ENCODE measurements at places on chromosomes 6 and 20.

GRCh38 chr6:73123632-73124329 is 101.5 kb downstream of the KHDC1L start:
- DNase-seq, result no peak

- no peak for DNase-seq
Measured at GRCh38 chr6:117317261-117317660, 51.9 kb downstream of the VGLL2 start.

GRCh38 chr20:45934046-45934585 is 367 bp upstream of the PCIF1 start:
- DNase-seq, result no peak

- DNase-seq, result no peak
Measured at GRCh38 chr6:71028877-71029252, 72.0 kb upstream of the B3GAT2 start.

- no peak for DNase-seq
Measured at GRCh38 chr20:53023732-53024520, 51.8 kb downstream of the TSHZ2 start.

GRCh38 chr6:148370176-148370575 is 27.5 kb downstream of the SASH1 start:
- DNase-seq, result no peak

DNA sequence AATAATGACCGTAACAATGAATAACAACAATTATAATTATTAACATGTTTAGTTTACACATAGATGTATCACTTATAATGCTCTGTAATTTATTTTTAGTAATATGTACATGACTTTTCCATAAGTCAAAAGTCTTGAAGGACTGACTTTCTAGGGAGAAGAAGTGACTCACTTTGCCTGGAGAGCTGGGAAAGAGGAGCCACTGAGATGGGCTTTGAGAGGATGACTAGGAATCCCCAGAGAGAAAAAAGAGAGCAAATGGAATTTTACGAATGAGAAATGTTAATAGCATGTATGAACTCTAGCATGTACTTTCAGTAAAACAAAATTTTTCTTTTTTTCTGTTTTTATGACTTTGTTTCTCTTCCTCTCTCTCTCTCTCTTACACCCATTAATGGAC is 67.8 kb upstream of the RALY start:
- DNase-seq, result no peak

DNA sequence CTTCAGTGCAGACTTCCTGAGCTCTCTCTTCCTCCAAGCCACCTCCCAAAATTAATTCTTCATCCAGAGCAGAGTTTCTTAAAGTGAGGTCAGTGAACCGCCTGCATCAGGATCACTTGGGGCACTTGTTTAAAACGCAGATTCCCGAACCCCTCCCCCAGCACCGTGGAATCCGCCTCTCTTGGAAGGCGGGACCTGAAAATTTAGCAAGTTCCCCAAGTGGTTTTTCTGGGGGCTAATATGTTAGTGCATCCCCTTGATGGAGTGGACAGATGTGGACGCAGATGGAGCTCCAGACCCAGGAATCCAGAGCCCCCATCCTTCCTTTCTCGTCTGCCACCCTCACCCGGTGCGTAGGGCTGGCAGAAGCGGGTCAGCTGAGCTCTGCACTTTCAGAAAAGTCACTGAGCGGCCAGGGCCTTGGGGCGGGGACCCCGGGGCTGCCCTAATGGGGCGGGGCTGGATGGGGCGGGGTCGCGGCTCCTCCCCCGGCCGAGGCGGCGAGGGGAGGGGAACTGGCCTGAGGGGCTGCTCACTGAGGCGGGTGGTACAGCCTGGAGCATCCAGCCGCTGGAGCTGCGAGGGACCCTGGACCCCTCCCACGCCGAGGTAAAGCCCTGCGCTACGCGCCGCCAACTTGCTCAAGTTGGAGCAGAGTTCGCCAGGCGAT is at the start of the genes DEFB124 and REM1:
DEFB124 (minus strand) TSS at position 370 of the 670 bp plus-strand sequence. CDS start 2,114 bp downstream, outside the sequence.
REM1 (plus strand) TSS at position 531 of the 670 bp plus-strand sequence. CDS start 1,158 bp downstream, outside the sequence.
- DNase-seq, result no peak

DNA sequence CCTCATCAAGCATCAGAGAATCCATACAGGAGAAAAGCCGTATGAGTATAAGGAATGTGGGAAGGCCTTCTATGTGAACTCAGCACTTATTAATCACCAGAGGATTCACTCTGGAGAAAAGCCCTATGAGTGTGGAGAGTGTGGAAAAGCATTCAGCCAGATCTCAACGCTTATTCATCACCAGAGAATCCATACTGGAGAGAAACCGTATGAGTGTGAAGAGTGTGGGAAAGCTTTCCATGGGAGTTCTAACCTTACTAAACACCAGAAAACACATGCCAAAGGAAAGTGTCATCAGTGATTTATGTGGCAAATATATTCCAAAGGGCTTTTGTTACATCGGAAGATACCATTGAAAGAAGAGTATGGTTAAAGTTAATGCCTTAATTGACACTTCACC is 25.4 kb downstream of the ZKSCAN8 start:
- no peak for DNase-seq

GRCh38 chr20:53037621-53038020 is 65.5 kb downstream of the TSHZ2 start:
- no peak for DNase-seq

DNA sequence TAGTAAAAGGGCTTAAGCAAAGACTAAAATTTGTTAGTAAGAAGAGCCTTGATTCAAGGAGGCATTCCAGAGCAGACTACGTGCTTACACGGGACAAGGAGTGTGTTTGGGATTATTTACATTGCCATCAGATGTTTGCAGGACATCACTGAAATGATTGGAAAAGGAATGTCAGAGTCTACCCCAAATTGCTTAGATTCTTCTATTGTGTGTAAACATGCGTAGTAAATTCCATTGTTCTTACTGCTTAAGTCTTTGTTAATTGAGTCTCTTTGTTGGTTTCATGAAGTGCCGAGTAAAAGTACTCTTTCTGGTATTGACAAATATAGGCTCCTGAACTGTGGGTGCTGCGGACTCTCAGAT is 60.5 kb downstream of the CD83 start:
- DNase-seq, result no peak

DNA sequence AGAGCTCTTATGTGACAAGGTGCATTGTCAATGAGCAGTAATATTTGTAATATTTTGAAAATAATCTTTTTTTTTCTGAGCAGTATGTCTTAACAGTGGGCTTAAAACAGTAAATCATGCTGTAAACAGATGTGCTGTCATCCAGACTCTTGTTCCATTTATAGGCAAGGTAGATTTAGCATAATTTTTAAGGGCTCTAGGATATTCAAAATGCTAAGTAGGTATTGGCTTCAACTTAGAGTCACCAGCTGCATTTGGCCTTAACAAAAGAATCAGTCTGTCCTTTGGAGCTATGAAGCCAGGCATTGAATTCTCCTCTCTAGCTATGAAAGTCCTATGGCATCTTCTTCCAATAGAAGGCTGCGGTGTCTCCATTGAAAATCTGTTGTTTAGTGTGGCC is 63.7 kb downstream of the ME1 start:
- no peak for DNase-seq

DNA sequence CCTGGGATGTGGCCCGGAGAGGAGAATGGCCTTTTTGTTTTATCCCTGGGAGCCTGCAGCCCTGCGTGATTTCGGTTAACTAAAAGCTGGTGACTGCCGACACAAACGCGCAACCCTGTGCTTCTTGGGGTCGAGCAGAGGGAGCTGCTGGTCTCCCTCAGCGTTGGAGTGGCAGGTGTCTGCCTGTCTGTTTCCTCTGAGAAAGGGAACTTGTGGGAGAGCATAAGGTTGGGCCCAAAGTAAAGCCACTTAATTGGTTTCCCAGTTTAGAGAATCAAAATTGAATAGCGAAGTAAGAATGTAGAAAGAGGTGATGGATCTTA is 500 bp downstream of the LTV1 start:
- no peak for DNase-seq

All from HL-60 (cell line).